ENCODE measurements at places on chromosomes 7 and 10. TPM values are rescaled to one million over a fixed set of nuclear protein-coding genes. Genes with fewer than 3 reads are reported as not detected.

The EBLN1 gene
- 0.26 TPM for total RNA-seq

The ANKRD61 gene
- total RNA-seq, result 0.23 TPM

The MUC12 gene
- total RNA-seq, result 2.8 TPM

The CYP2C19 gene
- total RNA-seq, result not detected

The GRID1 gene
- not detected for total RNA-seq

The TCAF2 gene
- 10.1 TPM for total RNA-seq

The MICALL2 gene
- 27.4 TPM for total RNA-seq

GRCh38 chr7:94650147-94651051 lies 5.5 kb downstream of the SGCE start:
- DNase-seq, result no peak

- DNase-seq, result peak; percentile 59
These were observed 49.9 kb upstream of the TMEM26 start for GRCh38 chr10:61503051-61503450.

GRCh38 chr7:100407285-100408180 lies 21.0 kb downstream of the ZCWPW1 start:
- DNase-seq, result peak; percentile 78

GRCh38 chr7:79681454-79681853 lies 228.0 kb upstream of the MAGI2 start:
- DNase-seq, result no peak

DNA sequence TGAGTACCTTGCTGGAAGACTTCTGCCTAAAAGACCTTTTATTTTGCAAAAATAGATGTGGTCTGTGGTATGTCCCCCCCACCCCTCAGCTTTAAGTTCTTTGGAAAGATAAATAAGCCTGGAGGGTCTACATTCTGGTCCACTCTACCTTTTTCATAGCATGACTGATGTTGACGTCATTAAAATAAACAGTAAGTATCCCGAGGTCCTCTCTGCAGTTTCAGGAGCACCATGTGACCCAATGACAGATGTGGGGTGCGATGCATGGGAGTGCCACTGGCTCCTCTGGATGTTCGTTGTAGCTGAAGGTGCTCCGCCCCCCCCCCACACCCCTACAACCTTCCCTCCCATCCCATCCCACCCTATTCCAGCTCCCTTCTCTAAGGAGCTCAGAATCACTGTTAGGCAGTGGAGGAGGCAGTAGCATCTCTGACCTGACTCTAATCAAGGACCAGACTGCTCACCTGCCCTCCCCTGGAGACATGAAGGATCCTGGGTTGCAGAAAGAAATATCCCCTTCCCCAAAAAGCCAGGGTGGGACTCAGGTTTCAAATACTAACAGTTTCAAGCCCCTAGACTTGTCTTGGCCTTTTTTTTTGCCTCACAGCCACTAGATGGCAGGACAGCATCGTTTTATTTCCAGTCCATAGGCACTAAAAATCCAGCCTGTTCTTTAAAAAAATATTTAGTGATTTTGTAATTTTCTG lies 25.1 kb downstream of the CASP7 start:
- DNase-seq, result peak; percentile 28

- peak; percentile 99 for DNase-seq
These were observed at the start of gene TWIST1 for GRCh38 chr7:19117091-19117869. Gene TWIST1 (minus strand): TSS chr7:19117636. CDS start chr7:19117321, 315 bp downstream.

- no peak for DNase-seq
These were observed 18.4 kb downstream of the ZNRF2 start for GRCh38 chr7:30302656-30303311.

- no peak for DNase-seq
These were observed 11.6 kb downstream of the CDNF start for GRCh38 chr10:14826076-14826829.

- no peak for DNase-seq
These were observed 149.4 kb upstream of the ZMIZ1 start for GRCh38 chr10:78919181-78919966.

GRCh38 chr10:51005551-51005950 lies 68.7 kb upstream of the PRKG1 start:
- DNase-seq, result no peak

DNA sequence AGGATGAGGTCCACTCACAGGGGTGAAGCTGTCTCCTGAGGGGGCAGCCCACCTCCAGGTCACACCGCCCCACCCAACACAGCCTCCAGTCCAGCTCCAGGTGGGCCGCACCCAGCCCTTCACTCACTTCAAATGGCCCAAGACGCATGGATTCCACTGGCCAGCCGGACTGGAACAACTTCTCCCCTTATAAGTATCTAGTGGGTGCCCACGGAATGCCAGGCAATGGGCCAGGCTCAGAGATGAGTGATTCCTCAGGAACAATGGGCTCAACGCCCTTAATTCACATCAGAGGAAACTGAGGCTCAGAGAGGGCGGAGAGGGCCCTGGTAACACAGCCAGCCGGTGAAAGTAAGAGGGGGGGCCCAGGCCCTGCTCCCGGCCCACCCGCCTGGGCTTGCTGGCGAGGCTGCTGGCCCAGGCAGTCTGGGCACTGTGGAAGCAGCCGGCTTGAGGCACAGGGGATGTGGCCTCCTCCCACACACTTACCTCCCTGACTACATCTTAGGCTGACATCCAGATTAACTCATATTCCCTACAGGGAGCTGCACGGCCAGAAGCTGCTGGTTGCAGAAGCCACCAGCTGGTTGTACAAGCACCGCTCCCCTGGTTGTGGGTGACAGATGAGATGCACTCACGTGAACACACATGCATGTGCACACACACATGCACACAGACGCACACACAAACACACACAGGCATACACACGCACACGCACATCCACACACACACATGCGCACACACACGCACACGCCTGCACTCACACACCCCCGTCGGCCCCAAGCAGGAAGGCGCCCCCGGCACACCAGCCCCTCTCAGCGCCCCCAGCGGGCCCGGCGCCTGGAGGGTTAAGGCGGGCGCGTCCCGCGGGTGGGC lies 1.0 kb upstream of the FAM20C start:
- DNase-seq, result peak; percentile 85

DNA sequence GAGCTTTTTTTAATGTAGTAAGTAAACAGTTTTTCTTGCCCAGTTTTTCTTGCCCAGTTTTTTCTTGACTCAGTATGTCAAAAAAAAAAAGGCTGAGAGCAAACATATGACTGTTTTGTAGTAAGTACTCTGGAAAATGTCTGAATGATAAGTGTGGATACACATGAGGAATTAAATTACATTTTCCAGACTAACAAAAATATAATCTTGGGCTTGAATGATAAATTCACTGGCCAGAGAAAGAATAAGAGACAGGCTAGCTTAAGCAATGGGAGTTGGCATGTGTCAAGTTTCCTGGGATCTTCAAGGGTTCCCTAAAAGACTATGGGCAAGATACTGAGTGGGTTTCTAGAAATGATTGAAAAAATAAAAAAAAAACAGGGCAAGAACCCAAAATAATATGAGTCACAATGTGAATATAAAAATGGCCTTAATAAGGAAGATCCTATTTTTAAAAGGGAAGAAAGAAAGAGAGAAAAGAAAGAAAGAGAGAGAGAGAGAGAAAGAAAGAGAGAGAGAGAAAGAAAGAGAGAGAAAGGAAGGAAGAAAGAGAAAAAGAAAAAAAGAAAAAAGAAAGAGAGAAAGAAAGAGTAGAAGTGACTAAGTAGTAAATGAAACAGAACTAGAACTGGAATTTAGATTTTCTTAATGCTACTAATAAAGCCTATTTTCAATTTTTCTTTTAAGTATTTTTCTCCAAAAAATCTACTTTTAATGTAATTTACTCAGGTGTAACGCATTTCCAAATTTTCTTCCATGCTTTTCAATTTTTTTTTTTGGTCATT lies 60.2 kb downstream of the TFPI2 start:
- no peak for DNase-seq

GRCh38 chr10:132856869-132857524 lies 71.0 kb upstream of the NKX6-2 start:
- no peak for DNase-seq

- DNase-seq, result no peak
These were observed 269.6 kb downstream of the ELFN1 start for GRCh38 chr7:1939434-1940401.

DNA sequence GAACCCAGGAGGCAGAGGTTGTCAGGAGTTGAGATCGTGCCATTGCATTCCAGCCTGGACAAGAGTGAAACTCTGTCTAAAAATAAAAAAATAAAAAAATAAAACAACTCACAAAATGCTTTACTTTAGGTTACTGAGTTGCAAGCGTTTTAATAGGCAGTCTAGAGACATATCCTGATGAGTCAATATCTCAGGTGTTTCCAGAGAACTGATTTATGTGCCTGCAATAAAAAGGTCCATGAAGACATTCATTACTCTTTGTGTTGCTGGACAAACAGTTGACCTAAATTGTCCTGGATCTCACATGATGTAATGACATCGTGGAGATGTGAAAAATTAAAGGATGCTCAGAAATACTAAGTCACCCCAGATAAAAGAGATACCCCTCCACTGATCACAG lies 31.5 kb downstream of the CDNF start:
- no peak for DNase-seq

- no peak for DNase-seq
These were observed 57.7 kb upstream of the PRR15 start for GRCh38 chr7:29505931-29506330.

GRCh38 chr10:11538834-11539190 lies 72.6 kb downstream of the USP6NL start:
- no peak for DNase-seq

All from LHCN-M2 (cell line).